ENCODE measurements at places on chromosomes 1 and 21.

DNA sequence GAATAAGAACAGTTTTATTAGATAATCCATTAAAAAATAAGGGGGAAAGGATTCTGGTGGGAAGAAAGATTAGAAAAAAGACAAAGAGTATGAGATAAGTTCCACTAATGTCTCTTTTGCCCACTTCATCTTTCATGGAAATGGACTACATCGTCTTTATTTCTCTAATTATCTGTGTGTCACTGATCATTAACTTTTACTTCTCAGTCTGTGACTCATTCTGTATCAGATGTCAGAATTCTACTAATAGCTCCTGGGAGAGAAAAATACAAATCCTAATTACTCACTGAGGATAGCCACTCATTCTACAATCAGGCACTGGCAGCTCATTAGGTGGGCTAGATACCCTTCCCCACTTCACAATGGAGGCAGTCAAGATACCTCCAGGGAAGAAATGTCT is 41.7 kb downstream of the ILDR2 start:
- no peak for DNase-seq

- DNase-seq: no peak
Observed at GRCh38 chr1:160744199-160744851, 5.3 kb downstream of the SLAMF7 start.

GRCh38 chr21:22763442-22763841 is 1765.2 kb downstream of the NCAM2 start:
- no peak for DNase-seq

DNA sequence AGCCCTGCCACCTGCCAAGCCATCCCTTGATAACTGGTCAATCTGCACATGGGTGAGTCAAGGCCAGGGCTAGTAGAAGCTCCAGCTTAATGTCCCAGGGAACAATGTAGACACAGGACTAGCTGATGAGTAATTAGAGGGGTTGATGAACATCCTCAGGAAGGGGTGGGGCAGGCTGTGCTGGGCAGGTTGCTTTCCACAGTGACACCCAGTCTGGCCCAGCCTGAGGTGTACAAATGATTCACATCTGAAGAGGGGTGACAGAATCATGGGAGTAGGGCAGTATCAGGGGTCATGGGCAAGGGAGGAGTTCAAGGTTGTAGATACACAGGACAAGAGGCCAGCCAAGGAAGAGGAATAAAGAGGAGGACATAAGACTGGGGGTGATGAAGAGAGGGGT is 4.3 kb downstream of the LPAR3 start:
- DNase-seq: peak; percentile 10

DNA sequence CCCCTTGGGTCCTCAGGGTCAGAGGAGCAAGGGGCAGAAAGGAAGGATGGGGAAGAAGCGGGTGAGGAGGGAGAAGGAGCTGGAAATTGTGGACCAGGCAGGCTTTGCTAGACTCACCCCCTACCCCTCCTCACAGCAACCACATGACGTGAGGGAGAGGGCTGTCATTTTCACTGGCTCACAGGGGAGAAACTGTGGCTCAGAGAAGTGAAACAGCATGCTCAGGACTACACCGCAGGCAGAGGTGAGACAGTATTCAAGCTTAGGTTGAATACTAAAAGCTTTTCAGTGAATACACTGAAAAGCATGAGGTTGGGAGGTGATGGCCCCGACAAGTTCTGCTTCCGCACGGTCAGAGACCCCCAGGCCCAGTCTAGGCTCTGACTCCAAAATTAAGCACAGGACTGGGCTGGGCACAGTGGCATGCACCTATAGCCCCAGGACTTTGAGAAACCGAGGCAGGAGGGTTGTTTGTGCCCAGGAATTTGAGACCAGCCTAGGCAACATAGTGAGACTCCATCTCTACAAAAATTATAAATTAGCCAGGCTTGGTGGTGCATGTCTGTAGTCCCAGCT is 1.2 kb upstream of the CLEC20A start:
- DNase-seq: peak; percentile 3

DNA sequence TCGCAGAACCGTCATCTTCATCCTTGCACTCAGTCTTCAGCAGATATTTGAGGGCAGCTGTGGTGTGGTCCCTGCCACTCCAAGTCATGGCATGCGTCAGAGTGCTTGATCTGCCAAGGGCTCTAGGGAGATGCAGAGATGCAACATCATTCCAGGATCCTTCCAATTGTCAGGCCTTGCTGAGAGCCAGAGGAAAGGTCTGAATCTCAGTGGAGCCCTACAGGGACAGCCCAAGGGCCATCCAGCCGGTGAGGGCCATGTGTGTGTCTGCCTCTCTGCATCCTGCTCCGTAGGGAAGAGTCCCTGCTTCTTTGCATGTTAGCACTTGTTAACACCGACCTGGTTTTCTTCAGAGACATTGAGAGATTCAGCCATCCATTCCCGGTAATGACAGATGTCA is 17.6 kb downstream of the MAPKAPK2 start:
- no peak for DNase-seq

DNA sequence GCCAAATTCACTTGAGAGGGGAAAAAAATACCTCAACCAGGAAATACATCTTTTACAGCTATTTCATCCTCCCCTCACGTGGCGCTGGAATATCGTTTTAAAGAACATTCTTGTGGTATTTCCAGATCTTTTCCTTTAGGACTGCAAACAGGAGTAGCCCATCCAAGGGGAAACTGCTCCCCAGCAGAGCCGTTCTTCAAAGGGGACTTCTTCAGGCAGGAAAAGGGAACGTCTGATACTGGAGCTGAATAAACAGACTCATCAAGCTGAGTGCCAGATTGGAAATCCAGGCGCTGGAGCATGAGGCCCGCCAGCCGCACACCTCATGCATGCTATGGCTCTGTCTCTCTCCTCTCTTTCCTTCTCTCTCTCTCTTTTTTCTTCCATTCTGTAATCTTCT is 34.0 kb upstream of the PROX1 start:
- DNase-seq: no peak

GRCh38 chr1:201385299-201385891 is 7.9 kb upstream of the TNNT2 start:
- peak; percentile 28 for DNase-seq

DNA sequence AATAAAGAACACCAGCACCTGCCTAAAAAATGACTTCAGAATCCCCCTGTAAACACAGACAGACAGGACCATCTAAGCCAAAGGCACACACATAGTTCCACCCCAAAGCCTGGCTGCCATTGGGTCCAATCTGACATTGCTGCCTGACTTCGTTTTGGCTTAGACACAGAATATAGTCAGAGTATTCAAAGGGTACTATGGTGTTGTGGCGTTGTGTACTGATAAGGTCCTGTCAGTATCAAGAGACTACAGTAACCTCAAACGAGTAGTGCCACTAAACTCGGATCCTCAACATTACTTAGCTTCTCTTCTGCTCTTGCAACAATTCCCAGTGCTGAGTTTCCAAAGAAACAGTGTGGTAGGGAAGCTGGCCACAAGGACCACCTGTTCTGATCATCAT is 169.3 kb upstream of the NR5A2 start:
- DNase-seq: no peak

GRCh38 chr1:71296551-71297134 is 215.8 kb upstream of the ZRANB2 start:
- no peak for DNase-seq

- DNase-seq: no peak
Observed at GRCh38 chr1:113938192-113938591, 9.1 kb downstream of the HIPK1 start.

GRCh38 chr1:41399145-41399795 is 38.0 kb downstream of the FOXO6 start:
- DNase-seq: no peak

All from stimulated activated CD4-positive, alpha-beta T cell treated with anti-CD3 and anti-CD28 coated beads, Interleukin-2, amount 100 ng/mL, for 24 hours (primary cell).